ENCODE measurements at places on chromosomes 12 and 14. TPM values are rescaled to one million over a fixed set of nuclear protein-coding genes. Genes with fewer than 3 reads are reported as not detected.

NEUROD4 gene
- not detected for total RNA-seq

ALG10B gene
- total RNA-seq: 7.7 TPM

FAM181A gene
- not detected for total RNA-seq

MSRB3 gene
- 1.4 TPM for total RNA-seq

PPP4R4 gene
- total RNA-seq: 0.84 TPM

STAB2 gene
- not detected for total RNA-seq

FOXM1 gene
- total RNA-seq: 0.84 TPM

KRT85 gene
- total RNA-seq: not detected

SLC5A8 gene
- not detected for total RNA-seq

TAS2R20 gene
- 2.6 TPM for total RNA-seq

KCNH3 gene
- total RNA-seq: 2.1 TPM

MUCL1 gene
- not detected for total RNA-seq

RHEBL1 gene
- total RNA-seq: 2.5 TPM

DDX47 gene
- total RNA-seq: 188 TPM

LRRK2 gene
- 21.3 TPM for total RNA-seq

PCED1B gene
- total RNA-seq: 10.0 TPM

TMEM30B gene
- total RNA-seq: 5.8 TPM

TPCN1 gene
- total RNA-seq: 15.4 TPM

TTC7B gene
- 8.3 TPM for total RNA-seq

Data from mononuclear cell (primary cell).